ENCODE measurements at places on chromosomes 7 and 10.
A peak's percentile ranks its signal among the peaks of the same experiment; 100 is the strongest.

DNA sequence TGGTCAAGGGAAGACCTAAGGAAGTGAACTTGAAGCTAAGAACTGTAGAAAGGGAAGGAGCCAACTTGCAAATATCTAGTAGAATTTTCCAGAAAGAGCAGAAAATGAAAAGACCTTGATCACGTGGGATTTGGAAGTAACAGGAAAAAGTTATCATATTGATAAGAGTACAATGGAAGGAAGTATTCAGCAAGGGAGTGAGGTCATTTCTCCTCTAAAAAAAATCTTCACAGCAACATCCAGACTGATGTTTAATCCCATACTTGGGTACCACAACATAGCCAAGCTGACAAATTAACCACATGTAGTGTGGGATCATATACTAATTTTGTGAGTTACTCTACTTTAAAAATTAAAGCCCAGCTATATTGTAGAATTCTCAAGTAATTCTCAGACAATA, 207.0 kb upstream of the CXCL12 start:
- no peak for DNase-seq

DNA sequence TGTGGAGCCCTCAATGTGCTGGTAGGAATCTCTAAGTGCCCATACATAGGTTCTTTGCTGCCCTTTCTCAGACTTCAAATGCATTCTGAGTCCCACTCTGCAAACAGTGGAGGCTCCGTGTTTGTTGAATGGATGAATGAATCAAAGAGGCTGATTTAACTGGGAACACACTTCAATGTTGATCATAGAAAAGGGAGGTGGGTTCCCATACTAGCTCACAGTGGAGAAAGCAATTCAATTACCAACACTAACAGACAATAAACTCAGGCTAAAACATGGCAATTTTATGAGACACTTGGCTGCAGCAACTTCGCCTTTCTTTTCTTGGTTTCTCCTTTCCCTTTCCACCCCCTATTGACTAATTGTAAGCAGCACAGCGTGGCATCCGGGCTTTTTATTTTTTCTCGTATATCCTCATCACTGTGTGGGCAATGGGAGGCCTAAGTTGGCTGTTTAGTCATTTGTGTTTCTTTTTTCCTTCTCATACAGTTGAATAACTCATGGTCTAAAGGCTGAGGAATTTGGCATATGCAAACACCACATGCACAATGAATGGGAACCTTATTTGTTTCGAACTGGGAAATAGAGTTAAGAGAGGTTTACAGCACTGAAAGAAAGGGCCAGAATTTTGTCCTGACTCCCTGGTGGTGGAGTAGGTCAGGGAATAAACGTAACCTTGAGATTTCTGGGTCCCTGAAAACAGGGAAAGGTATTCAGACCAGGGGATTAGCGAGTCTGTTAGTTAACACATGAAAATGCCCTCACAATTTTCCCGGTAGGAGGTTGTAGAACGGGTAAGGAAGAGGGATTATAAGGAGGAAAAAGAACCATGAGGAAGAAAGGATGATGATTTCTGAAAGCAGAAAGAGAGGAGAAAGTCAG, 858.5 kb downstream of the KCNMA1 start:
- no peak for DNase-seq

- no peak for DNase-seq
These were observed 116.7 kb downstream of the TNS3 start for GRCh38 chr7:47465191-47465590.

DNA sequence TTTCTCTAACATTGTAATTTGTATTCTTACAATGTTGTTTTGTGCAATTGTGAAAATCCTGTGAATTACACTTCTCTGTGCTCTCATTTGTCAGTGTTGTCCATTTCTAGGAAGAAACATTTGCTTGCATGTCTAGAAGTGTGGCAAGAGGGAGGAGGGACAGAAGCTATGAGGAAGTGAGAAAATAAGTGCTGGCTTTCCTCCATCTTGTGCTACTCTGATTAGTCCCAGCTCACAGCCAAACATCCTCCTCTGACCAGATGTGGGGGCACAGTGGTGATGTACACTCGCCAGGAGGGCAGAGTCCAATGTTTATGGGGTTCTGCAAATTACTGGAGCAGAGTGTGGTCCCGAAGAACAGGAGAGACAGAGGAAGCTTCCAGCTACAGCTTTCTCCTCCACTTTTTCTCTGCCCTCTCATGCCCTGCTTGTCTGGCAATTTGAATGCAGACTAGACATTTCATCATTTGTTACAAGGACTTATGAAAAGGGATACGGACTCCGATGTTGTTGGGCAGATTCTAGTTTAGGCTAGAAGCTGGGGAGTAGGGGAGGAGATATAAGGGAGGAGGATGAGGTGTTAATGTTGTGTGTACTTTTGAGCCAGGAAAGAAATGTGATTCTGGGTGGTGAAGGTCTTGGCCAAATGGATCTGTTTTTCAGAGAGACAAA, 131.0 kb upstream of the C1GALT1 start:
- peak; percentile 4 for DNase-seq

DNA sequence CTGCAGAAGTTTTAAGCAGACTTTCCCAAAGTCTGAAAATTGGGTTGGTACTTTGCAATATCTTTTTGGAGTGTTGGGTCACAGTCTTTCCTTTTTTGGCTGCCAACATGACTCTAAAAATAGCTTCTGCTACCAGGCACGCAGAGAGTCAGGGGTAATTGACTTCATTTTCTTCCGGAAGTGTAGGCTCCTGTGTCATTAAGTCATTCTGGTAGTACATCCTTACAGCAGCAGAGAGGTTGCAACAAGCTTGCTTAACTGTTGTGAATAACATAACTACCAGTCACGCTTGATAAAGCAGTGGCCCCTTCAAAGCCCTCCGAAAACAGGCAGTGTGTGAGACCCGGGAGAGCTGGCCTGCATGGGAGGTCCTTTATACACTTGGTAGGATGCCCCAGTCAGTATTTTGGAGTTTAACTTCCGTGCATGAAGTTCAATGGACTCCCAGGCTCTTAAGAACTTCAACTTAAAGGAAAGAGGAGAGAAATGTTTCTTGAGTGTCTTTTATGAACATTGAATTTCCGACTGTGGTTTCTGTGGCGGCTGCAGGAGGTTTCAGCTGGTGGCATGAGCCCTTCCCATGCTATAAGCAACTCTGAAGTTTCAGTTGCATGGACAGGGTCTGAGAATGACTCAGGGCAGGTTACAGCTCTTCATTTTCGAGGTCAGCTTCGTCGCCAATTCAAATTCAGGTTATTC, 310.7 kb downstream of the GALNT17 start:
- DNase-seq, result no peak

Measured in GM12892 (cell line).